ENCODE measurements at places on chromosomes 7 and 10.

DNA sequence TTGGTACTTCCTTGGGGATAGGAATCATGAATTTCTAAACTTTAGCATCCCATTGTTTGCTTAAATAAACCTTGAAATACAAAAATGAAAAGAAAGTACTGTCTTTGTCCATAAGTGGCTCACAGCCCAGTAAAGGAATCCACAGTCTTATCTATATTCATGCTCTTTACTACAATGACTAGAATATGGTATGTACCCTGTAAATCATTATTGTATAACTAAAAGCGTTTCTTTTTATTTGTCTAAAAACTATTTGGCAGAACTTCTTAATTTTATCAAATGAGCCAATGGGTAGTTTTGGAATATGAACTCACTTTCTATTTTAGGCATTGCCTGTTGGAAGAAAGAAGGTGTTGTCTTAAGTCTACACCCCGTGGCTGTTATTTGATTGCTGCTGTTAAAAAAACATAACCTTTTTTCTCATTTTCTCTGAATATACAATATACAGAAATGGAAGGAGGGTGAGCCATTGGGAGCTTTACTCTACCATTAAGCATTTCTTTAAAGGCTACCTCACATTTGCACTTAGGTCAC, 12.4 kb upstream of the STRIP2 start:
- DNase-seq, result no peak

- no peak for DNase-seq
Measured at GRCh38 chr7:47951374-47951773, 3.1 kb upstream of the PKD1L1 start.

DNA sequence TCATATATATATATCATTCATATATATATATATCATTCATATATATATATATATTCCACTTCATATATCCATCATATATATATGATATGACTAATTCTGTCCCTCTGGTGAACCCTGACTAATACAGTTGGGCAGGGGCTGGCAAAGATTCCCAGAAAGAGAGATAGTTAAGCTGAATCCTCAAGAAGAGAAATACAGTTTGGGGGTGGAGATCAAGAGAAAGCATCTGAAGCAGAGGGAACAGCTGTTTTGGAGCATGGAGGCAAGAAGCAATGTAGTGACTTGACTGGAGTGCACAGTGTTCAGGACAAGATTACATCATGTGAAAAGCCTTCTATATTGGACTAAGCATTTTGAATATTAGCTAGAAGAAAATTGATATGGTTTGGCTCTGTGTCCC, 540.7 kb downstream of the MAGI2 start:
- DNase-seq, result no peak

GRCh38 chr10:95873651-95874050, 34.1 kb upstream of the CC2D2B start:
- DNase-seq, result no peak

DNA sequence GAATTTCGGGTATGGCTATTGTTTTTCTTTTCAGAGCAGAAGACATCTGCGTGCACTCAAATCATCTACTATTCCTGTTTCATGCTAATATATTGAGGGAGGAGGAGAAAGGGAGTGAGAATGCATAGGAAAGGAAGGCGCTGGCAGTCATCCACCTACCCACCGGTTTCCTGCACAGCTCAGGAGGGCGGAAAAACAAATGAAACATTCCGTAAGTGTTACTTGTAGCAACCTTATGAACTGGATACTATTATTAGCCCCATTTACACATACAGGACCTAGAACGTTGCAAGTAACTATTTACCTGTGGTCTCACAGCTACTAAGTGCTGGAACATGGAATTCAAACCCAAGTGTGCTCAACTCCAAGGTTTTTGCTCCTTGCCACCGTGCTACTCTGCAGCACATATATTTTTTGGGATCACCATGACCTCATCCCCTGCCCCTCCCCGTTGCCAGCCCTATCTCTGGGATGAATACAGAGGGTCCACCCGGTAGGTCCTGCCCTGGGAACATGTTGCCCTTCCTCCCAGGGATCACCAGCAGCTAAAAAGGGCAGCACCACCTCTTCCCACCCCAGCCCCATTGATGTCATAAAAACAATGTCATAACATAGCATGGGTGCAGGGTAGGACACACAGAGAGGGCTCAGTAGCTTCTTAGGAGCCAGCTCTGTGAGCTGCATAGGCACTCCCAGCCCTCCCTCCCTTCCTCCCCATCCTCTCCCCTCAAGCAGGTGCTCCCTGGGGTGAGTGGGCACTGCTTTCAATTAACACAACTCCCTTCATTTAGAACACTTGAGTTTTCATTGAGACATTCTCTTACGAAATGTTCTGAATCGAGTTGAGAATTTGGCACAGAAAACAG, 16.9 kb downstream of the GFRA1 start:
- no peak for DNase-seq

- DNase-seq, result no peak
Measured at GRCh38 chr10:74394416-74394969, 243.5 kb downstream of the ADK start.

DNA sequence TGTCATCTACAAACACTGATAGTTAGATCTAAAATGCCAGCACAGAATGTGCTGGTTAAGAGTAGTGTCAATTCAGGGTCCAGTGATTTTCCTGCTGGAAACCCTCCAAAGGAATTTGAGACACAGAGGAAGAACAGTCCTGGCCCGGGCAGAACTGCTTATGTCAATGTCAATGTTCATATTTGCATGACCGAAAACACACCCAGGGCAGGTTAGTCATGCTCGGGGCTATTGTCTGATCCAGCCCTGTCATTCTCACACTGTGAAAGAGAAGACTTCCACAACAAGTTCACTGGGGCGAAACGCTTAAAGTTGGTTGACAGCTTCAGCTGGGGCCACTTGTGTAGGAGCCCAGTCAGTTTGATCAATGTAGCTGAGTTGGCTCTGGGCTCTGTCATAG, 139.3 kb downstream of the C1GALT1 start:
- DNase-seq, result no peak

GRCh38 chr7:30364773-30365172, 80.4 kb downstream of the ZNRF2 start:
- DNase-seq, result no peak

DNA sequence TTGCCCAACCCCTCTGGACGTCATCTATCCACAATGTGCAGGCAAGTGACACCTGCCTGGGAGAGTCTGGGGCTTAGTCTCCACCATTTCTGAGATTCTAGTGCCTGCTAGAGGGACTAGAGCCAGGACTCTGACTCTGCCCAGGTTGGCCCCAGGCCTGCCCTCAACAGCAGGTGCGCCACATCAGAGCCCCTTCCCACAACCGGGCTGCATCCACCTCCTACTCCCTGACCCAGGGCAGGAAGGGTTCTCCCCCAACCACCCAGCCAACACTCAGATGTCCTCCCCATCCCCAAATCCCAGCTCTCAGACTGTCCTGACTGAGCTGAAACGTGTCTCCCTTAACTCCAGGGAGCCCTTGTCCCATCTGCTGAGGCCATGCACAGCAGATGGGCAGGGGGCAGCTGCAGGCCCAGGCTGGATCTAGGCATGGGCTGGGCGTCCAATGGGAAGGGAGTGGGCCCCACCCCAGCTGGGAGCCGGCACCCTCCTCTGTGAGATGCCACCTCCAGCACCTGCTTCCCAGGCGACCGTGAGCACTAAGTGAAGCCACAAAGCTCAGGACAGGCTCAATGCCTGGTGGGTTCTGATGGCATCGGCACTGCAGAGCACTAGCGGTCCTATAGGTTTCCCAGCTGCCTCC, 49.2 kb downstream of the RASGEF1A start:
- DNase-seq, result no peak

DNA sequence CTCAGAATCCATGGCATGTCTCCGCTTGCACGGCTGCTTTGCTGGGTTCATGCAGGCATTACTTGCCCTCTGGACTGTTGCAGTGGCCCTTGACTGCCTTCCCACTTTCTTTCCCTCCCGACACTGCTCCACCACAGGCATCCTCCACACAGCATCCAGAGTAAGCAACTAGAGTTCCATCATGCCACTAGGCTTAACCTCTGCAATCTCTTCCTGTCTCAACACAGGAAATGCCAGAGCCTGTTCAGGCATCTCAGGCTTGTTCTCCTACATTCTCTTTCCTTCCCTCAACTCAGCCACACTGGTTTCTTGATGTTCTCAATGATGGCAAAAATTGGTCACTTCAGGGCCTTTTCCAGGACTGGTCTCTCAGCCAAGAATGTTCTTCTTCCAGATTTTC, 284.5 kb upstream of the KLF6 start:
- no peak for DNase-seq

DNA sequence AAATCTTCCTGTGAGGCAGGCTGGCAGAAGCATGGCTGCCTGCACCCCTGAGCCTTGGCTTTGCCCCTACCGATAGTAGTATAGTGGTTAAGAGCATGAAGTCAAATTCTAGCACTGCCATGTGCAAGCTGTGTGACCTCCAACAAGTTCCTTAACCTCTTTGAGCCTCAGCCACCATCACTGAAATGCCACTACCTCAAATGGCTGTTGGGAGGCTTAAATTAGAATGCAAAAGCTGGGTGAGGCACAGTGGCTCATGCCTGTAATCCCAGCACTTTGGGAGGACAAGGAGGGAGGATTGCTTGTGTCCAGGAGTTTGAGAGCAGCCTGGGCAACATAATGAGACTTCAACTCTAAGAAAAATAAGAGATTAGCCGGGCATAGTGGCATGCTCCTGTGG, 8.4 kb downstream of the SFRP5 start:
- no peak for DNase-seq

GRCh38 chr10:98331885-98332284, 63.9 kb upstream of the LOXL4 start:
- no peak for DNase-seq

GRCh38 chr10:133224756-133225372, 5.2 kb upstream of the UTF1 start:
- DNase-seq, result no peak

DNA sequence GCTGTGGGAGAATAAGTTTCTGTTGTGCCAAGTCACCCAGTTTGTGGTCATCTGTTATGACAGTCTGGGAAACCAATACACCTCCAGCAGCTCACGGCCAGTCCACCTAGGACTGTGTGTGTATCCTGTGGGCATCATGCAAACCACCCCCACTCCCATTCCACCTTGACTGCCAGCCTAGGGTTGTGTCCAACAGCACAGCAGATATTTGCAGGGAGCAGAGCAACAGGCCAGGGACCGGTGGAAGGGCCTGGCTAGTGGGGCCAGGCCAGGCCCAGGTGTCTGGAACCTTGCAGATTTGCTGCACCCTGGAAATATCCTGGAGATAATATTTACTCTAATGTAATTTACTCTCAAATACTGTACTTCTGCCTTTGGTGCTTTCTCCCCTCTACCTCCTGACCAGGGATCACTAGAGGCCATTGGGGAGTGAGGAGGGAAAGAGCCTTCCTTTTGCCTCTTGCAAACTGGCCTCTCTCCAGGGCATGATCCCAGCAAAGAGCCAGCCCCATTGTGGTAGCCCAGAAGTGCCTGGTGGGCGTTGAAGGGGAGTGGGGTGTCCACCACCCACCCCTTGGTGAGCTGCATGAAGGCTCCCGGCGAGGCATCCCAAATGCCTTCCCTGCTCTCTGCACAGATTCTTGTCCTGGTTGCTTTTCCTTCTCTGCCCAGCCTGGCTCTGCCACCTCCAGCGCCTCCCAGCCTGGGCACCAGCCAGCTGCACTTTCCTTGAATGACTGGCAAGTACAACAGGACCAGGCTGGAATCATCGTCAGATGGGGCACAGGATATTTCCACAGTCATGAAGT, 15.2 kb upstream of the TPST1 start:
- no peak for DNase-seq

DNA sequence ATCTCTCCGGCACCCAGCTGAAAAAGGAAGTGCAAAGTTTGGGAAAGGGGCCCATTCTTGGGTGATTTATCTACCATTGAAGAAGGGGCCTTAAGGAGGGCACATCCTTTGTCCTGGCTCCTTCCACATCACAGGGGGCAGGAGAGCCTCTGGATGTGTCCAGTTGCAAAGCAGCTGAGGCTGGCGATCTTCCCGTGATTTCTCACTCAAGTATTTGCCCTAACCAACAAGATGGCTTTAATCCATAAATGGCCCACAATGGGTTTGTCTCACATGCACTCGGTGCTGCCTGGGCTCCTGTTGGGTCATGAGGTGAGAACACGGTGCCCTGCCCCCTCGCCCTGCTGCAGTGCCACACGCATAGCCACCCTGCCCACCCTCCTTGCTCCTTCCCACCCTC, 14.2 kb upstream of the FRMPD2 start:
- DNase-seq, result no peak

DNA sequence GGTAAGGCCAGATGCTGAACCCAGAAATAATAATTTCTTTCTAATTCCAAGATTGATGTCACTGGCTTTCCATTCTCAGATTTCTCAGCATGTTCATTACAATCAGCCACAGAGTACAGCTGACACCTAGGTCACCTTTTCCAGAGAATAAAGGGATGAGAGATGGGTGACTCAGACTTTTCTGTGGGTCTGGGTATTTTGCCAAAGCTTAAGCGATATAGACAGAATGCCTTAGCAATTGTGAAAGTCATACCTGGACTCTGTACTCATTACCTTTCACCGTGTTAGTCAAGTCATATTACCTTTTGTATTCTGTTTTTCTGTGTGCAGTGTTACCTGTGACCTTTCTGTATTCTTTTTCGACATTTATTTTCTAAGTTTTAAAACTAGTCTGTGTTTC, 10.6 kb upstream of the PRTFDC1 start:
- DNase-seq, result no peak

DNA sequence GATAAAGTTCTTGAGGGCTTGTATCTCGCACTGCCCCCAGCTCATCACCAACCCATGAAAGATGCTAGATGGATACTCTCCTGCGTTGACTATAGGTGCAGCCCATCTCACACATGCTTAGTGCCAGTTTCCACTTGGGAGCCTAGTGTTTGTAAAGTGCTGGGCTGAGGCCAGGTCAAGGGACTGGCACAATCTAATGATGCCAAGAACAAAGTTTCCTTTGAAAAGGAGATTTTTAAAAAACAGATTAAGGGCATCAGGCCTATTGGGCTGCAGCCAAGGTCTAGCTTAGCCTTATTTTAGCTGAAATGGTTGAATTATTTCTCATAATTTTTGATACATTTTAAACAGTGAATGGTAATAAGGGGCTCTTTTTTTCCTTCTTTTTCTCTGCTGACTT, 259.0 kb downstream of the ADRA2A start:
- DNase-seq, result no peak

GRCh38 chr10:17144757-17145156, 15.1 kb upstream of the CUBN start:
- no peak for DNase-seq

GRCh38 chr10:96387161-96387560, 28.4 kb upstream of the OPALIN start:
- DNase-seq, result no peak

DNA sequence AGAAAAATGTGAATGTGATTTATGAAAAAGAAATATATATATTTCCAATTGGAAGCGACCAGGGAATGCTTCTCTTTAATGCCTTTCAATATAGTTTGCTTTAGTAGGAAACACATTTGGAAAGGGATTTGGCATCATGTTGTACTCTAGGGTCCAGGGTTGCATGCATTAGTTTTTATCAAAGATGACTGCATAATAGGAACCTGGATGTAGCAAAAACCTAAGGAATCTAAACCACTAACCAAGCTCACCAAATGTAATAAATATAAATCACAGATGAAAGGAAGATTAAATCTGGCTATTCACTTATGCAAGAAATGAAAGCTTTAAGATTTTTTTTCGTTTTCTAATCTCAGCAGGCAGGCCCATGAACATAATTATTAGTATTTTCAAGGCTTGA, 120.0 kb downstream of the ATXN7L1 start:
- no peak for DNase-seq

GRCh38 chr10:26621243-26621888, 76.1 kb upstream of the PDSS1 start:
- DNase-seq, result no peak

GRCh38 chr7:114450431-114450830, 35.8 kb downstream of the FOXP2 start:
- no peak for DNase-seq
